ENCODE measurements at places on chromosomes 11 and 22. TPM values are rescaled to one million over a fixed set of nuclear protein-coding genes. Genes with fewer than 3 reads are reported as not detected.

Gene MCHR1
- polyA plus RNA-seq: 0.29 TPM

Gene LBHD1
- 6.1 TPM for polyA plus RNA-seq

- no peak for DNase-seq
Observed at GRCh38 chr11:70528794-70529580, 130.7 kb downstream of the CTTN start.

DNA sequence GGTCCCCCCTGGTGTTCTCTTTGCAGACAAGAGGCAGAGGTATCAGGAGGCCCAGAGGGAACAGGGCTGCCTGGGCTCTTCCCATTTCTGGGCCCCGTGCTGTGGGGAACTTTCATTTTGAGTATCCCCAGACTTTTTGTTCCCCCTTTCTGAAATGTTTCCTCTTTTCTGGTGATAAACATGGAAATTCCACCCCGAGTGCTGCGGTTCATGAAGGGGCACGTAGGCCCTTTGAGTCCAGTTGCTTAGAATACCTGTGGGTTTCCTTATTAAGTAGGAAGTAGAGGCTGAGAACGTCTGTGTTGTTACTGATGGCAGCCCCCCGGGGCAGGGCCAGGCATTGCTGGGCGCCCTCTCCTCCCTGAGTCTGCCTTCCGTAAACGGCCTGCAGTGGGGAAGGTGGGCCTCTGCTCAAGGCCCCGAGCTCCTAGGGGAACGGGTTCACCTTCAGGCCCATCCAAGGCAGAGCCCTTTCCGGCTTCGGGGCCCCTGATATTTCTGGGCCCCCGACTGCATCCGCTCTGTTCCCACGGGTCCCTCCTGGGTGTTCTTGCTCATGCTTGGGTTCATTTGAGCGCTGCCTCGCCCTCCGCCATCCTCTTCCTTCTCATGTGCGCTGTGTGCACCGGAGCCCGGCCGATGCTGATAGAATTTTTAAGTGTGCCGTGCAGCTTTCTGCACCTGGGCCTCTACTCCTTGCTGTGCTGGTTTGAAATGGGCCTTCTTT is 12.0 kb downstream of the TBC1D22A start:
- DNase-seq: no peak

DNA sequence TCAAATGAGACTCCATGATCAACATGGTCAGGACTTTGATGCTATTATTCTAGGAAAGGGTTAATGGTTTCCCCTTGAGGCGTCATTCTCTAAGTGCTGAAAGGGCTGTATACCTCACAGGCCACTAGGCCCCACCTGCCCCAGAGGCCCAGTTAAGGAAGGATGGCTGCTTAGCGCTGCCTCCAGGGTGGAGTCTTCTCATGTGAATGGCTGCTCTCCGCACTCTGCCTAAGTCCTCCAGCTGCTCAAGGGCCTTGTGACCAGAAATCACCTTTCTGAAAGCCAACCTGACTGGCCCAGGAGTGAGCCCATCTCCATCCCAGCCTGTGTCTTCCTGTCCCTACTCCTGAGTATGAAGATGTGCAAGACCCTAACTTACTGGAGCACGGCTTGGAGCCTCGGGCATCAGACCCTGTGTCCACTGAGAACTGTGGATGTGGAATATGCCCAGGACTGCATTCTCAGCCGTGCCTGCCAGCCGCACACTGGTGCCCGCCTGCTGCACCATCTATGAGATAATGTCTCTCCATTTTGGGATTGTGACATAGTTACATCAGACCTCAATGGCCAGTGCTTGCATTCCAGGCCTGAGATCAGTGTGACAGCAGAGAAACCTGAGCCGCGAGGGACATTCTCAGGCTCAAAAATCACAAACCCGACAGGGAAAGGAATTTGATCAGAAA is 51.0 kb downstream of the SNX19 start:
- no peak for DNase-seq

DNA sequence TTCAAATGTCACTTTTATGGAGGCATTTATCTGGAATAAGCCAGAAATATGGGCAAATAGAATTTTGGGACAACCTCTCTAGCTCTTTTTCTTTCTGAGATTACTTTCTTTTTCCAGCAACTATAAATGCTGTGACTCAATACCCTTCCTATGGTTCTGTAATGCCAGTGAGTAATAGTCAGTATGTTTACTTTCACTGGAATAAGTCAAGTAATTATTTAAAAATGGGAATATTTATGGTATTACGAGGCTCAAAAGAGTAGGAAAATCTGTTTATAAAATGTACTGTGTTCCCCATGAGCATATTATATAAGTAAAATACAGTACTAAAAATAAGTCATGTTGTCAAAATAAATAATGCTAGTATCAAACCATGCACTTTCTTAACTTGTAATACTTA is 750.5 kb downstream of the LUZP2 start:
- DNase-seq: no peak

DNA sequence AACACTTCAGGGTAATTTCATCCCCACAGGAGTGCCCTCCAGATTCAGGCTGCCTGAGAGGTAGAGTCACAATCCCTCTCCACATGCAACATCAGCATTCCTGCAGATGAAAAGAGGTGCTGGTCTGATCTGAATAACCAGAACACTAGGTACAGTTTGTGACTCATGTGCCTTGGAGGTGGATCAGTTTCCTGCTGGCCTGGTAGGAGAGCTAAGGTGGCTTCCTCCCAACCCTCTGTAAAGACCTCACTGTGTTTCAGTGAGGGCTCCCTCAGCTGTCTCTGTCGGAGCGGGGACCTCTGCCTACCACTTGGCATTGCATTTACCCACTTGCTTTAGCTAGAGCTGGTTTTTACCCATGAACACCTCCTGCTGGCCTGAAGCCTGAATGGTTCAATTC is 7.6 kb downstream of the OR9G1 start:
- DNase-seq: no peak

Gene MYBPC3
- 0.07 TPM for polyA plus RNA-seq

Gene CYB5R2
- 31.0 TPM for polyA plus RNA-seq

GRCh38 chr11:27076121-27076589 is 35.5 kb downstream of the BBOX1 start:
- DNase-seq: no peak

Gene CLDN5
- 19.4 TPM for polyA plus RNA-seq

DNA sequence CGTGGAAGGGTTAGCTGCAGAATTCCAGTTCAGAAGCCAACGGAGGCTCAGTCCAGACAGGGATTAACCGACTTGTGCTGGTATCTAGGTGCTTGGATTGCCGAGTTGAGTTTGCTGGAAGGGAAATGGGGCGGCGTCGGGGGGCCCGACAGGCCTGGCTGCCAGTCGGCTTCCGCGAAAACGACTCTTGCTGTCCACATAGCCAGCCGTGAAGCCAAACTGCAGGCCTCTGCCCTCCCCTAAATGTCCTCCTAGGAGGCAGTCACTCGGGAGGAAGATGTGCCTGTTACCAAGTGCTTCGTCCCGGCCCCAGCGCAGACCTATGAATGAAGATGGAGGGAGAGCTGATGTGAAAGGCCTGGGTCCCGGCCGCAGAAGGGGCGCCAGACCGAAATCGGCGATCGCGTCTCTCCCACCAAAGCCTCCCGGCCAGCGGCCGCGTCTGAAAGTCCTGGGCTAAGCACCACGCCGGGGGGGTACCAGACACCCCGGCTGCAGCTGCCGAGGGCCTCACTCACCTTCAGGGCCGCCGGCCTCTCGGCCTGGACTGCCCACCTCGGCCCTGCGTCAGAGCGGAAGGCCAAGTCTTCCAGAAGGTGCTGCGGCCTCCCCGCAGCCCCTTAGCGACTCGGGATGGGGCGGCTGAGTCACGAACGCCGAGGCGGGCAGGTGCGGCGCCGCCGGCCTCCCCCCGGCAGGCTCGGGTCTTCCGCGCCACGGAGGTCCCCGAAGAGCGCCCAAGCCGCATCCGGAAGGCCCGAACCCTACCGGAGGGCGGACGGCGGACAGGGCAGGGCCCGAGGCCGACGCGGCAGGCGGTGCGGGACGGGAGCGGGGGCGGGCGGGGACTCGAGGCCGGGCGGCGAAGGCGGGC is 7.5 kb downstream of the DPAGT1 start:
- no peak for DNase-seq

DNA sequence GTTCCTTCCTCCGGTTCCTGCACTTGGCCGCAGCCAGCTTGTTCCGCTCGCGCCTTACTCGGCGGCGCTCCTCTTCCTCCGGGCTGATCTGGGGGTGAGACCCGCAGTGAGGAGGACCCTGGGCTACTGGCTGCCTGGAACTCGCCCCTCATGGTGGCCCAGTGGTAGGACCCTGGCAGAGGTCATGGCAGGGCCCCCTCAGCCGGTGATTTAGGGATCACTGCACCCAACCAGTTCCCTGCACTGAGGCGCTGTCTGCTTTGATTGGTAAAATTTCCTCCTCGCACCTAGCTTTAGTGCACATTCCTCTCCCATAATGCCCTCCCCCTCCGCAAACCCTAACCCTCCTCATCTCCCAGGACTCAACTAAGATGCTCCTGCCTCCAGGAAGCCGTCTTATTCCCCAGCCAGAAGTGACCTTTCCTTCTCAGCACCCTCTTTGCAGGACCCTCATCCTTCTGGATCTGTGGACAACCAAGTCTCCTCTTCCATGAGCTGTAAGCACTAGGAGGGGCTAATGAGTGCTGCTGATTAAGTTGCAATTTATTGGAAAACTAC is 3.6 kb downstream of the CCDC85B start:
- DNase-seq: no peak

Gene JHY
- polyA plus RNA-seq: 13.3 TPM

DNA sequence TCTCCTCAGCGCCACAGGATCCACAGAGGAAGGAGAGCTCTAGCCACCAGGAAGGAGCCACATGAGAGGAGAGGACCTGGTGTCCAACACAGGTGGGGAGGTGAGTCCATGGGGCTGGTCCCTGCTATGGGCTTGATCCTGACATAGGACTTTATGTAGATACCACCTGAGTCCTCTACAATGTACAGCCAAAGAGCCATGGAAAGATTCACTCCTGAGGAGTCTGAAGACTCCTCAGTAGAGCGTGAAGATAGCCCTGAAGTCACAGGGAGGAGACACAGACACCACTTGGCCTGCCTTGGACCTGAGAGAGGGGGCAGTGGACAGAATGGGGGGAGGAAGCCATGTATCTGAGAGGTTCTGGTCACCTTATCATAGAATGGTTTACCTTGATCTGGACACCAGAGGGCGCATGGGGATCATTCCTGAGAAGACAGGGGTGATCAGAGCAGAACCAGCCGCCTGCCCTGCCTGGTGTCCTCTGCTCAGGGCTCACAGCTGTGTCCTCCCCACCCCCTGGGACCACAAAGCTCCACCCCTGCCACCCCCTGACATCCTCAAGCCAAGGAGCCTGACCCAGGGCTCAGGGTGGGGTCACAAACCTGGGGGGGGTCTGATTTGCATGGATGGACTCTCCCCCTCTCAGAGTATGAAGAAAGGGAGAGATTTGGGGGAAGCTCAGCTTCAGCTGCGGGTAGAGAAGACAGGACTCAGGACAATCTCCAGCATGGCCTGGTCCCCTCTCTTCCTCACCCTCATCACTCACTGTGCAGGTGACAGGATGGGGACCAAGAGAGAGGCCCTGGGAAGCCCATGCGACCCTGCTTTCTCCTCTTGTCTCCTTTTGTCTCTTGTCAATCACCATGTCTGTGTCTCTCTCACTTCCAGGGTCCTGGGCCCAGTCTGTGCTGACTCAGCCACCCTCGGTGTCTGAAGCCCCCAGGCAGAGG is 77.0 kb downstream of the ZNF280B start:
- no peak for DNase-seq

GRCh38 chr11:548700-549603 is 11.6 kb downstream of the LMNTD2 start:
- DNase-seq: no peak

- no peak for DNase-seq
Observed at GRCh38 chr22:43481568-43482317, 69.9 kb downstream of the MPPED1 start.

Gene GRIA4
- polyA plus RNA-seq: 0.70 TPM

DNA sequence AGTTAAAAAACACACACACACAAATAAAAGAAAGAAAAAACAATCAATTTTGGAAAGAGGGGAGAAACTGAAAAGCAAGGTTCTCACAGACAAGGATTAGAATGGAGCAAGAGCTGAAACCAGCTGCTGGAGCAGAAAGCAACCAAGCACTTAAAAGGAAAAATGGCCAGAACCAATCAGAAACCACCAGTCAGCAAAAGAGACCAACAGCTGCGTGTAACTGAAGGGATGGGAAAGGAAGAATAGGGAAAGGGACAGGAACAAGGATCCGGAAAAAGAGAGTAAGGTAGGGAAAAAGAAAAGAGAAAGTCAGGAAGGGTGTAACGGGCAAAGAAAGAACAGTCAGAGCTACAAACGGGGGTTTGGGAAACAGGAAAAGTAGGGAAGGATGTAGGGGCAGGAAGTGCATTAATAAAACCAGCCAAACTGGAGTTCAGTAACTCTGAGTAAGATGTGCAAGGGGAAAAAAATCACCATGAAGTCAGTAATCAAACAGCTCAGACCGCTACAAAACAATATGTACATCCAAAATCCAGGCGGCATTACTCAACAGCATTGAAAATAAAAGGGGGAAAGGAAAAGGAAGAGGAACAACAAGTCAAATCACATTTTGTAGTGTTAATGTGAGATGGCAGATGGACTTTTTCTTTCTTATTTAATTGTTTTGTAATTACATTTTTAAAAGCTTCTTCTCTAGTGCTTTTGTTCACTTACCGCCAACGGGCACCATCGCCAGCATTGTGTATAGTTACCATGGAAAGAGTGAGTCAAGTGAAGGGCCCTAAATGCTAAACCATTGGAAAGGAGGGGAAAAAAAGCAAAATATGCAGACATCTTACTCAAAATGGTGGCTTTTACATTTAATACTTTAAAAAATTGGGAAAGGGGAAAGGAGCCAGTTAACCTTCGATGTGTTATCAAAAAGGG is 49.2 kb downstream of the APOL5 start:
- no peak for DNase-seq

GRCh38 chr11:71284525-71285092 is 32.2 kb upstream of the SHANK2 start:
- no peak for DNase-seq

- no peak for DNase-seq
Observed at GRCh38 chr11:93718057-93718563, 23.2 kb downstream of the TAF1D start.

Gene FGF4
- not detected for polyA plus RNA-seq

Gene TIGD3
- polyA plus RNA-seq: 0.62 TPM

GRCh38 chr22:35148381-35148780 is 82.4 kb downstream of the ISX start:
- no peak for DNase-seq

Gene FAM83F
- 2.0 TPM for polyA plus RNA-seq

All from left renal pelvis (tissue), 4 donors.